ENCODE measurements at places on chromosomes 3 and 15.

GRCh38 chr3:44159696-44160300, 81.9 kb upstream of the TOPAZ1 start:
- DNase-seq: no peak

DNA sequence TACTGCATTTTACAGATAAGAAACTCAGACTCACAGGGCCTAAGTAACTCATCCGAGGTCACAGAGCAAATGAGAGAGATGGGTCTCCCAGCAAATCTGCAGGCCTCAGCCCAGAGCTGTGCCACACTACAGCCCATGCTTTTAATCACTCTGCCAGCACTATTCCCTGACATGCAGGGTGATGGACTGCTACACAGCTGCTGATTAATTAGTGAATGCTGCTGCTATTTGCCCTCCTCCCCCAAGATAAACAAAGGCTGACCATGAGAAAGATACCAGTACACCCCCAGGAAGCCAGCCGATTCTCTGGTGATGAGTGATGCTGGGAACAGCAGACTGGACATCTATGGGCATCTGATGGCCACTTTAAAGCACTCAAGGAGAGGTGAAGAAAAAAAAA, 39.3 kb downstream of the RFTN1 start:
- DNase-seq: no peak

DNA sequence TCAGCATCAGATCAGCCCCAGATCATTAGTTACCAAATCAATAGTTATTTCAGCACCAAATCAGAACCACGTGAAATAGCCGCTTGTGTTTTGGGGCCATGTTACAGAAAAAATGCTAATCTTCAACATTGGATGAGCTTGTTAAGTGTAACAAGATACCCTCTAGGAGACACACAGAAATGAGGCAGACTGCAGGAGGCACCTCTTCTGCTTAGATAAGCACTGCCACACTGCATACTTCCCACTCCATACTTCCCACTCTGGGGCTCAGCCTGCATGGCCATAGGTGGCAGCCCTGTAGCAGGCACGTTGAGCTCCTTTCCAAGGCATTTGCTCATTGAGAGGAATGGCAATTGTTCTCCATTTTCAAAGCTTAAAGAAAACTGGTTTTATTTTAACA, 73.3 kb downstream of the CHCHD6 start:
- DNase-seq: no peak

GRCh38 chr15:55700876-55701275, 42.1 kb downstream of the PRTG start:
- DNase-seq: no peak

GRCh38 chr15:99202176-99202552, 47.2 kb downstream of the TTC23 start:
- DNase-seq: no peak

- DNase-seq: no peak
Observed at GRCh38 chr3:113212150-113212843, 940 bp downstream of the BOC start.

DNA sequence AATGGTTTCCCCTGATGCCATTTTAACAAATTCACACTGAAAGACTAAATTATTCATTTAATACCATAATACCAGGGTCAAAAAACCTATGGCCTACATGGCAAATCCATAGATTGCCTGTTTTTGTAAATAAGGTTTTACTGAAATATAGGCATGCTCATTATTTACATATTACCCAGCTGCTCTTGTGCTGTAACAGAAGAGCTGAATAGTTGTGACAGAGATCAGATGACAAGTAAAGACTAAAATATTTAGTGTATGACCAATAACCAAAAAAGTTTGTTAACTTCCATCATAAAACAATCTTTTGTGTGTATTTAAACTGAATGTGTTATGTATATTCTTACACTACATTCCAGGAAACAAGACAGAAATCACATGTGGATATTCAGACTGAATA, 60.2 kb downstream of the DENND4A start:
- DNase-seq: no peak

DNA sequence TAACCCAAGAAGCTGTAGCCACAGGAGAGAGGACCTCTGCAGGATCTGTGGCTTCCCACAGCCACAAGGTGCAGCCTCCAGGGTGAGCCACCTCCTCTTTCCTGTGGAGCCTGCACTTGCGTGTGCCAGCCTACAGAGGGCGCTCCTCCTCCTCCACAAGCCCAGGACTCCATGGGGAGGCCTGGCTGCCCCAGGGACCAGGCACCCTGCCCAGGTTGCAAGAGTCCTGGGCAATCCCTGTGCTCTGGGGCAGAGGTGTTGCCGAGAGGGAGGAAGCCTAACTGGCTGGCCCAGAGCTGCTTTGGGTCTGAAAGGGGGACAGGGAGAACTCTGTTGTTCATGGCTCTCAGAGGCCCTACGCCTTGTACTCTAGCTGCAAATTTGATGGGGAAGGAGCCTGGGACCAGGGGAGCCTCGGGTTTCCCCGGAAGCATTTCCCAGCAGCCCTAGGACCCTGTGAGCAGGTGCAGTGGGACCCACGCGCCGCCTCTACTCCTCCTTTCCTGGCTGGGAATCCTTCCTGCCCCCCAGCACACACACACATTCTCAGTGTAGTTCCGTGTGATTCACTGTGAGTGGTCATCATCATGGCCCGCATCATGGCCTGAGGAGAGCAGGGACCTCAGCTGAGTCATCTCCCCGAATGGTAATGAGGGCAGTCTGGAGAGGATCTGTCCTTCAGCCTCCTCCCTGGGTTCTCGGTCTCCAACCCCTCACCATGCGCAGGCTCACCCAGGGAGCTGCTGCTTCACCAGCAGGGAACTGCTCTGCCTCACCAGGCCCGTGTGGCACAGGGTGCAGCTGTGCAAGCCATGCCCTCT, 24.3 kb downstream of the TBC1D21 start:
- DNase-seq: peak; percentile 90

GRCh38 chr3:186696522-186696921, 20.6 kb upstream of the KNG1 start:
- no peak for DNase-seq

- no peak for DNase-seq
Observed at GRCh38 chr3:171506743-171507319, 46.6 kb upstream of the TNIK start.

DNA sequence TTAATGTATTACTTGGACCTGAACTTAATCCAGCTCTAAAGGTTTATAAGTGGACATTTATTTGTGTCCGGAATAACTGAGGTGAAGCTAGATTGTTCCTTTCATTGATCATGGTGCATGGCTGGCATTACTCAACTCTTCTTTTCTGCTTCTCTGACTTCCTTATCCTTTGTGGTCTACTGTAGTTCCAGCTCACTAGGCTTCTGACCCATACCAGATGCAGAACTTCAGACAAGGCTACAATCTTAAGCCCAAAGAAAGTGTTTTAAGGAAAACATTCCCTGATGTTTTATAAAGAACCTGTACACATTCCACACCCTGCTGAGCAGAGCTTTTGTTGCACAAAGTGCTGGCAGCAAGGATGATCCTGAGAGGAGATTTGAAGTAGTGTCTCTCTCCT, 250.8 kb upstream of the TGFBR2 start:
- no peak for DNase-seq

- DNase-seq: no peak
Observed at GRCh38 chr3:55147856-55148720, 220.2 kb upstream of the LRTM1 start.

- no peak for DNase-seq
Observed at GRCh38 chr3:87796137-87796842, 262.5 kb downstream of the CGGBP1 start.

DNA sequence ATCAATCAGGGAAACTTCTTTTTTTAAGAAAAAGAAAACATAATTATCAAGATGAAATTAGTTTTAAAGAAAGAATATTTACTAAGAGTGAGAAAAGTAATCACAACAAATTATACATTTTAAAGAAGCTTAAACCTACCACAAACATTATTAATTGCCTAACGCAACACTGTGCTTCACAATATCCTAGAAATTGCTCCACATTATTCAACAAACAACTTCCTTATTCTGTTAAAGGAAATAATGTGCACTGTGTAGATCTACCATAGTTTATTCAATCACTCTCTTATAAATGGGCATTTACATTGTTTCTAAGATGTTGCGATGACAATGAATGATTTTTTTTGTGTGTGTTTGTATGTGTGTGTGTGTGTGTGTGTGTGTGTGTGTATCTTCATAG, 525.9 kb upstream of the KCNMB2 start:
- DNase-seq: no peak

DNA sequence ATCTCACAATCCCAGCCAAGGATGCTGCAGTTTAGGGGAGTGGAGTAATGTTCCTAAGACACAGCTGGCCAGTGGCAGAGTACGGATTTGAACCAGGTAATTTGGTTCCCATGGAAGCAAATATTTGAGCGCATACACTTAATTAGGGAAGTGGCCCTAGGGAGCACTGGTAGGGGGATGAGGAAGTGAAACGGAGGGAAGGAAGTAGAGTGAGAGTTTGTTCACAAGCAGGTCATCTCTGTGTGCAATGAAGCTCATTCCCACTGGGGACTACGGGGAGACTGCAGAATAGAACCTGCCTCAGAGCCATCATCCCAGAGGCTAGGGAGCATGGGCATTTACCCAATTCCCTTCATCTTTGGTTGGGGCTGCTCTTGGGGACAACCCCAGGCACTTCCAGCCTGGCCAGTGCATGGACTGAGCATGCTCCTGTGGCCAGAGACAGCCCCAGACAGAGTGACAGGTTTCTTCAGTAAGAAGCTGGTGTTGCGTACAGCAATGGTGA, 317.2 kb upstream of the PROK2 start:
- no peak for DNase-seq

DNA sequence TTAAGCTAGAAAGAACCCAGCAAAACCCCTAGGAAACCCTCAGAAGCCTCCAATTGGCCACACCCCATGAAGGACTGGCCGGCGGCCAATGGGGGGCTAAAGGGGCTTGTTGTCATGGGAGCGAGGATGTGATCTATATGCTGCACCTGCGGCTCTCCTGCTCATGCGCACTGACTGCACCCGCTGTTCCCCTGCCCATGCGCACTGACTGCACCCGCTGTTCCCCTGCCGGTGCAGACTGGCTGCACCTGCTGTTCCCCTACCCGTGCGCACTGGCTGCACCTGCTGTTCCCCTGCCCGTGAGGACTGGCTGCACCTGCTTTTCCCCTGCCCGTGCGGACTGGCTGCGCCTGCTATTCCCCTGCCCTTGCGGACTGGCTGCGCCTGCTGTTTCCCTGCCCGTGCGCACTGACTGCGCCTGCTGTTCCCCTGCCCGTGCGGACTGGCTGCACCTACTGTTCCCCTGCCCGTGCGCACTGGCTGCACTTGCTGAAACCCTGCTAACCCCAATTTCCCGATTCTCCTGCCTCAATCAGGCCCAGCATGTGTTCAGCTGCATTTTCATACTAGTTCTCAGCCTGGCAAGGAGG, 16.8 kb upstream of the MCCC1 start:
- peak; percentile 77 for DNase-seq

GRCh38 chr3:149612456-149612855, 45.4 kb downstream of the WWTR1 start:
- no peak for DNase-seq

DNA sequence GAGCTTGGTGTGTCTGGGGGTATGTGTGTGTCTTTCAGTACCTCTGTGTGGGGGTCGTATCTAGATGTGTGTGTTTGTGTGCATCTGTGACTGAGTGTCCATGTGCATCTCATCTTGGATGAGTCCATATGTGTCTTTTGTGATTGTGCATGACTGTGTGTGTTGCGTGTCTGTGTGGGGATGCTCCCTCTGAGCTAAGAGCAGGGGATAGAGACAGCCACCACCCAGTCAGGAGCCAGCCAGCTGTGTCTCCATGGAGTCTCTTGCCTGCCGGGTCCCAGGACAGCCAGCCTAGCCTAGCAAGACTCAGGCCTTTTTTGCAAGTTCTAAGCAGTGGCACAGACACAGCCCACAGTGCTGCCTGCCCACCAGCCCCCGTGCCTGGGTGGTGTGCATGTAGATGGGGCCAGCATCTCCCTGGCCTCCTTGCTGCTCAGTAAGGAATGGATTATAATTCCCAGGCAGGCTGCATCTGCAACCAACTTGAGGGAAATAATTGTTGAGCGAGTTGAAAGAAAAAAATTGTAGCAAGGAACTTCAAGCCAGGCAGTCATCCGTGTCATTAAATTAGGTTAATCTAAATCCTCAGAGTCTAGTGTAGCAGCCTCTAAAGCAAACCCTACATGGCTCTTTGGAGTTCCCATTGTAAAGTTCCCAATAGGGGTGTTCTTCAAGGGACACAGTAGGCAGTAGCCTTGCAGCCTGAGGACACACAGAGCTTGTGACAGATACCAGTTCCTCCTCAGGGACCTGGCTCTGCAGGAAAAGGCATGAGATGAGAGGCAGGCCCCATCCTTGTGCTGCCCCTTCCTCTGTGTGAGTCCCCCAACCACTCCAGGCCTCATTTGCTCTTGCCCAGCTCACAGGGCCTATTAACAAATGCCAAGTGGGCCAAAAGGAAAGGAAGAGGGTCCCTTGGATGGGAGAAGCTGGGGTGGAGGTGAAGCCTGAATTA, 35.9 kb upstream of the MRPS22 start:
- no peak for DNase-seq

- DNase-seq: no peak
Observed at GRCh38 chr3:31974471-31974870, 6.6 kb downstream of the OSBPL10 start.

GRCh38 chr3:129045675-129046036, 14.9 kb upstream of the GP9 start:
- peak; percentile 58 for DNase-seq

- no peak for DNase-seq
Observed at GRCh38 chr3:131072099-131072559, 45.5 kb downstream of the NEK11 start.

- no peak for DNase-seq
Observed at GRCh38 chr3:195172039-195172684, 98.8 kb downstream of the XXYLT1 start.

DNA sequence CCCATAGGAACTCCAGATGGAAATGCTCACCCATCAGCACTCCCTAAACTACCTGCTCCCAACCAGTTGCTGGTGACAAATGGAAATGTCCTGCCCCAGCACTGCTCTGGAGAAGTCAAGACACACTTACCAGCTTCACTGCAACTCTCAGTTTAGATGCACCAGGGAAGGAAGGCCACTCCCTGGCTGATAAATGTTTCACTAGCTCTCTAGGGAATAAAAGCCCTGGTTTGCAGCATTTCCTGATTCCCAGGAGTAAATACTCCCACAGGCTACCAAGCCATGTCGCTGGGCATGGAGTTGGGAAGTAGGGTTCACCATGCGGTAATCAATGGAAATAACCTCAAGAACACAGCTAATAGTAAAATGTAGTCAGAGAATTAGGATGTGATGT, 112.0 kb upstream of the NEO1 start:
- DNase-seq: no peak

DNA sequence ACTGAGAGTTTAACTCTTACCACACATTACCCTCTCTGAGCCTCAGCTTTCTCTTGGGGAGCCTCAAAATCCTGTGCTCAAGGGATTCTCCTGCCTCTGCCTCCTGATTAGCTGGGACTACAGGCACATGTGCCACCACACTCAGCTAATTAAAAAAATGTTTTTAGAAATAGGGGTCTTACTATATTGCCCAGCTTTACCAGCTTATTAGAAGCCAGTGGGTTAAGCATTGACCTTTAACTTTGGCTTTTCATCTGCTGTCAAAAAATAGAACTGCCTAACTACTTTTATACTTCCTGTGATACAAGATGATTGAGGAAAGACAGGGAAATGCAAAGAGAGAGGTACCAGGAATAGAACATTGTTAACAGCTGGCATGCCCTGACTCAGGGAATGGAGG, 27.3 kb downstream of the MYO1E start:
- no peak for DNase-seq
